ENCODE measurements at places on chromosomes 5 and 9.

- no peak for DNase-seq
Observed at GRCh38 chr5:39284552-39284951, 65.2 kb upstream of the FYB1 start.

DNA sequence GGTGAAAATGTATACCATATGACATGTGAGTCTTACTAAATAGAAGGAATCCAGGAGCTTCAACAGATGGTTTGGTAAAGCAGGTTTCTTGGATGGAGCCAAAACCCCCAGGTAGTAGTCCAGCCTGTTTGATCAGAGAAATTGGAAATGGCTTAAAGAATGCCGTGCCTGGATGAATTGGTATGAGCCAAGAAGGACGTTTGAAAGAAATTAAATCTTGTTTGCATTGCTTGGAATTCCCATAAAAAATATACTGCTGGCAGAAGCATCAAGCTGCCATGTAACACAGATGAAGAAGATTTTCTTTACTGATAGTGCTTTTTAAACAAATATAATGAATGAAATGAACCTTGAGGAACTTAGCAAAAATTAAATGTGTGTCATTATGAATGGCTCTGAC is 176.3 kb downstream of the NPR3 start:
- DNase-seq: no peak

DNA sequence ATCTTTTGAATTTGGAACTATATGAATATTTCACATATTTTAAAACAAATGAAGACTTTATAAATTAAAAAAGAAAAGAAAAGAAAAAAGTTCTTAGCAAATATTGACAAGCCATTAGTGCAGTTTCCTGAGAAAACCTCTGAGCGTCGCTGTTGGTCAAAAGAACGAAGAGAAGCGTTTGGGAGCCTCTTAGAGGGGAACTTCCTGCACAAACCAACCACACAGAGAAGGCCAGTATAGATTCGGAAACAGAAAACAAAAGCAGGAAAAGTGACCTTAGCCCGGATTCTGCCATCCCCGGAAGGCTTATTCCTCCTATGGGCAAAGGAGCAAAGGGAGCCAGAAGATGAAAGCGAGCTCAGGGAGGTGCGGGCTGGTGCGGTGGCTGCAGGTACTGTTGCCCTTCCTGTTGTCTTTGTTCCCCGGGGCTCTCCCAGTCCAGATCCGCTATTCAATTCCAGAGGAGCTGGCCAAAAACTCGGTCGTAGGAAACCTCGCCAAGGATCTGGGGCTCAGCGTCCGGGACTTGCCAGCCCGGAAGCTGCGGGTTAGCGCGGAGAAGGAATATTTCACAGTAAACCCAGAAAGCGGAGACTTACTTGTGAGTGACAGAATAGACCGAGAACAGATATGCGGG is at the start of gene PCDHGB2:
Gene PCDHGB2 (plus strand): TSS at position 205 of the 637 bp plus-strand sequence. CDS start 142 bp downstream, at position 347.
- no peak for DNase-seq

GRCh38 chr5:109225716-109226625 is 183.8 kb downstream of the PJA2 start:
- no peak for DNase-seq

DNA sequence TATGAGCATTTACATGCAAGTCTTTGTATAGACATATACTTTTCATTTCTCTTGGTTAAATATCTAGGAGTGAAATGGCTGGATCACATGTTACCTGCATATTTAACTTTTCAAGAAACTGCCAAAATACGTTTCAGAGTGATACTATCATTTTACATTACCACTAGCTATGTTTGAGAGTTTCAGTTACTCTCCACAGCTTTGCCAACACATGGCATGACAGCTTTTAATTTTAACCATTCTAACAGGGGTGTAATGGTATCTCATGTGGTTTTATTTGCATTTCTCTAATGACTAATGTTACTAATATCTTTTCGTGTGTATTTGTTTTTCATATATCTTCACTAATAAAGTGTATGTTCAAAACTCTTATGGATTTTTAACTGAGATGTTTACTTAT is 99.8 kb downstream of the DTWD2 start:
- no peak for DNase-seq

DNA sequence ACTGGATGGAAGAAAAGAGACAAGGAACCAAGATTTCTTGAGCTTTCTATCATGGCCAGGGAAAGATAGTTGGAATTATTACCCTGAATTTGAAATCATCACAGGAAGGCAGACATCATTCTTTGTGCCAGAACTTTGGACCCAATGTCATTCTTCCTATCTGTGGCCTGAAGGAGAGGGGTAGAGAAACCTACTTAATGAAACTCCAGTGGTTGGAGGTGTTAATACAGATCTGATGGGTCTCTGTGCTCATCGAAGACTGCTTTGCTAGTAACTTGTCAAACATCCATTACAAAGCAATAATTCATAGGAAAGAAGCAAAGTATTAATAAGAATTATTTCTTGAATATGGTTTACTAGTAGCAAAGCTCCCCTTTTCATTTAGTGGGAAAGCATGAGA is 26.9 kb downstream of the PRLR start:
- DNase-seq: no peak
